ENCODE measurements at places on chromosomes 2 and 18.

- no peak for ATAC-seq
Observed at GRCh38 chr2:10162586-10163497, 40.3 kb downstream of the RRM2 start.

DNA sequence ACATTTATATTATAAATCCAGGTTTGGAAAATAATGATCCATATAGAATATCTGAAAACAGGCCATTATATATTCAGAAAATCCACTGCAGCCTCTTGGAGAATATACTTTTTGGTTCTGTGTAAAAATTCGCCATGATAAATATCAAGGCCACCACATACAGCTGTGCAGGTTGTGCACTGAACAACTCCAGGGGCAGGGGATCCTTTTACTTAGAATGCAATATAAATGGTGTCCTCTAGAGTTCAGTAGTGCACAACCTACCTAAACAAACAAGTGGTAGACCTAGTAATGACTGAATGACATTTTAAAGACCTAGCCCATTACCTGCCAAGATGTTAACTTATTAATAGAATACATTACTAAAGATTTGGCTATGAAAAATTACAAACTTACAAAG lies 22.4 kb downstream of the MOGAT1 start:
- ATAC-seq: no peak

GRCh38 chr2:167487728-167488127 lies 599.4 kb downstream of the XIRP2 start:
- ATAC-seq: no peak

GRCh38 chr2:67289921-67290371 lies 107.2 kb upstream of the ETAA1 start:
- no peak for ATAC-seq

GRCh38 chr2:99450199-99450598 lies 39.6 kb downstream of the REV1 start:
- peak; percentile 56 for ATAC-seq

DNA sequence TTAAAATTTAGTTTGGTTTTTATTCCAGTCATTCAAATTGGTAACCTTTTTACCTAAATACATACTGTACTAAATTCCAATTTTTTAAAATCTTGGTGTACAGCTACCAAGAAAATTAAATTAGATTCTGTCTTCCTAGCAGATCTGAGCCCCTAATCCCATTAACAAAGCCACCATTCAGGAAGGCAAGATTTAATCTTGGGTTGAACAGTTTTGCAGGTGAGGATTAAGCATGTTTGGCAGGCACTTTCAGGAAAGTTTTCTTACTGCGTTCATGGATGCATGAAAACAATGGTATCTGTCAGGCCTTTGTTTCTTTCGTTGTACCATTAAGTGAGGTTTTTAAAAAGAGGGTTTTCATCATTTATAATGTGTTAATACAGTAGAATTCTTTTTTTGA lies 32.8 kb downstream of the ITPRID2 start:
- no peak for ATAC-seq

GRCh38 chr2:145095641-145096435 lies 575.9 kb upstream of the ZEB2 start:
- ATAC-seq: no peak

DNA sequence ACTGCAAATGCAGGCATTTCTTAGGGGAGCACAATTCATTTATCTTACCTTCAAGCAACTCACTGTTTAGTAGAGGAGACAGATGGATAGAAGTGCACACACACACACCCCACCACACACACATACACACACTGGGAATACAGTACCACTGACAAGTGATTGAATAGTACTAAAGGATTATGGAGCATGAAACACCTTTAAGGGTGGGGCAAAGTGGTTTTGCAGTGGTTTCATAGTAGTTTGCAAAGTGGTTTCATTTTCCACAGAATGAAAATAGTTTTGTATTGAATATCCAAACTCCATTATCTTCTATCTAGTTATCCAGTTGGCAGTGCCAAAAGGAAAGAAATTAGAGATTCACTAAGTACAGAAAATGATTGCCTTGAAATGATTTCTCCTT lies 18.9 kb downstream of the KIF5C start:
- no peak for ATAC-seq

All from activated CD4-positive, CD25-positive, alpha-beta regulatory T cell treated with anti-CD3 and anti-CD28 coated beads, Interleukin-2, amount 50 U/mL, for 24 hours (primary cell).